ENCODE measurements at places on chromosomes 11 and 22. TPM values are rescaled to one million over a fixed set of nuclear protein-coding genes. Genes with fewer than 3 reads are reported as not detected.

The MMP27 gene
- not detected for total RNA-seq

The C22orf31 gene
- not detected for total RNA-seq

GRCh38 chr22:48268293-48268692, 1505.8 kb downstream of the TBC1D22A start:
- no peaks in the 10 kb centered on the region for H3K36me3 ChIP-seq
- no peak overlapping the region for H3K27ac ChIP-seq
- DNase-seq = no peak

- no peak overlapping the region for H3K4me3 ChIP-seq
- no peaks in the 10 kb centered on the region for H3K36me3 ChIP-seq
- H3K4me1 ChIP-seq = no peaks in the 10 kb centered on the region
- DNase-seq = no peak
These were observed 4.8 kb upstream of the POU2F3 start for GRCh38 chr11:120235024-120235628.

GRCh38 chr22:43300891-43301676, 42.1 kb downstream of the SCUBE1 start:
- no peaks in the 10 kb centered on the region for H3K4me1 ChIP-seq
- no peak overlapping the region for H3K27ac ChIP-seq
- no peaks in the 10 kb centered on the region for H3K36me3 ChIP-seq
- H3K4me3 ChIP-seq = no peak overlapping the region

DNA sequence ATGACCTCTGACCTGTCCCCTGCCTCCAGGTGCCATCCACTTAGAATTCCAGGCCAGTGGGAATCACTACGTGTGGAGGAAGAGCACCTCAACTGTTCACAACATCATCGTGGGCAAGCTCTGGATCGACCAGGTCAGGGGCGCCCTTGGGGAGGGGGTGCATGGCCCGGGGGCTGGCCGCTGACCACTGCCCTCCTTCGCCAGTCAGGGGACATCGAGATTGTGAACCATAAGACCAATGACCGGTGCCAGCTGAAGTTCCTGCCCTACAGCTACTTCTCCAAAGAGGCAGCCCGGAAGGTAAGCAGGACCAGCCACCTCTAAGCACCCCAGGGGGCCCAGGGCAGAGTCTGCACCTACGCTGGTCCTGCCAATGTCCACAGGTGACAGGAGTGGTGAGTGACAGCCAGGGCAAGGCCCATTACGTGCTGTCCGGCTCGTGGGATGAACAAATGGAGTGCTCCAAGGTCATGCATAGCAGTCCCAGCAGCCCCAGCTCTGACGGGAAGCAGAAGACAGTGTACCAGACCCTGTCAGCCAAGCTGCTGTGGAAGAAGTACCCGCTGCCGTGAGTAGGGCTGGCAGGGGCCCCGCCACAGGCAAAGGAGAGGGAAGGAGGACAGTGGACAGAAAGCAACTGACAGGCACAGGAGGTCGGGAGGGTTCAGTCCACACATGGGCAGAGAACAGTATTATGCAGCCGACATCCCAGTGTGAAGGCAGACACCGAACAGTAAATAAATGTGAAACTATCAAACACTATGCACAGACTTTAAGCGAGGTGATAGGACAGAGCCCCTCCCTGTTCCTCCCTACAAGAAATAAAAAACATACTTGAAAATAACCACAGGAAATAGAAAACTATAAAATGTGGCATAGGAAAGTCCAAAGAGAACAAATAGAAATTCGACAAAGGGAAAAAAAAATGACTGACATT, 74.9 kb downstream of the MORC2 start:
- H3K27ac ChIP-seq = no peak overlapping the region
- no peaks in the 10 kb centered on the region for H3K27me3 ChIP-seq
- DNase-seq = no peak

GRCh38 chr22:34798605-34799004, 267.4 kb upstream of the ISX start:
- H3K36me3 ChIP-seq = no peaks in the 10 kb centered on the region
- H3K27me3 ChIP-seq = no peaks in the 10 kb centered on the region
- H3K4me3 ChIP-seq = no peak overlapping the region
- H3K4me1 ChIP-seq = no peaks in the 10 kb centered on the region

- no peak for DNase-seq
- peaks cover 4% of the 10 kb centered on the region for H3K4me1 ChIP-seq
- H3K27me3 ChIP-seq = peaks cover 15% of the 10 kb centered on the region
These were observed 2.1 kb downstream of the ADAMTS8 start for GRCh38 chr11:130426223-130426836.

DNA sequence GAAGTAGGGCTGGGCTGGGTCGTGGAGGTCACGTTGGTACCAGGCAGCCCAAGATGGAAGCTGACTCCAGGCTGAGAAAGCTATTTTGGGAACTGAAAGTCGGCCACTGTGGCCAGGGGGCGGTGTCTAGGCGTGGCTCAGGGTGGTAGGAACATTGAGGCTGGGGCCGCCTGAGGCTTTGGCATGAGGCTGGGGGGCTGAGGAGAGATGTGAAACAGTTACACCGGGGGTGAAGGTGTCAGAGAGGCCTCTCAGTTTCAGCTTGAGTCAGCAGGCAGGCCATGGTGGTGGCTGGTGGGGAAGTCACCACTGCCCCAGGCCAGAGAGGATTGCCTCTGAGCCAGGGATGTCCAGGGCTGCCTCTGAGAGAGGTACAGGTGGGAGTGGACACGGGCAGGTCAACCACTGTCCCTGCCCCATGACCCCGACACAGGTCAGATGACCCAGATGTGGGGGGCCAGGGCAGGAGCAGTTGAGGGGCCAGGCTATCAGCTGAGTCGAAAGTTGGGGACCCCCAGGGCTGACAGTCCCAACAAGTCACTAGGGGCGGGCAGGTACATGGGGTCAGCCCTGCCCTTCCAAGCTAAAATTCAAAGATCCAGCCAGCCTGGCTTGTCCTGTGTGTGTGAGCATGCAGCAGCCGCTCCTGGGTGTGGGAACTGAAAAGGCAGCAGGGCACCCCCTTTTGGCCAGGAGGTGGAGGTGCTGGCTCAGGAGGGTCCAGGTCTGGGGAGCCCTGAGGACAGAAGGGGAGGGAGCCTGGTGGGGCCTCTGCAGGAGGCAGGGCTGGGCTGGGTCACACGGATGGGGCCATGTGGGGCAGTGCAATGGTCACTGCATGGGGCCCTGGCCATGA, 7.2 kb downstream of the KCNK7 start:
- H3K36me3 ChIP-seq = peaks cover 21% of the 10 kb centered on the region
- peak overlapping the region; percentile 60 for H3K27ac ChIP-seq
- H3K27me3 ChIP-seq = no peaks in the 10 kb centered on the region
- no peak overlapping the region for H3K4me3 ChIP-seq
- peak; percentile 62 for DNase-seq
- H3K4me1 ChIP-seq = peaks cover 19% of the 10 kb centered on the region

- no peaks in the 10 kb centered on the region for H3K36me3 ChIP-seq
- H3K27me3 ChIP-seq = peaks cover 40% of the 10 kb centered on the region
- peak overlapping the region; percentile 24 for H3K4me3 ChIP-seq
These were observed 952 bp downstream of the YAP1 start for GRCh38 chr11:102111011-102111786.

- H3K4me1 ChIP-seq = no peaks in the 10 kb centered on the region
- no peak overlapping the region for H3K27ac ChIP-seq
- no peak overlapping the region for H3K4me3 ChIP-seq
- no peak for DNase-seq
These were observed 41.5 kb downstream of the DHCR7 start for GRCh38 chr11:71406681-71407080.

DNA sequence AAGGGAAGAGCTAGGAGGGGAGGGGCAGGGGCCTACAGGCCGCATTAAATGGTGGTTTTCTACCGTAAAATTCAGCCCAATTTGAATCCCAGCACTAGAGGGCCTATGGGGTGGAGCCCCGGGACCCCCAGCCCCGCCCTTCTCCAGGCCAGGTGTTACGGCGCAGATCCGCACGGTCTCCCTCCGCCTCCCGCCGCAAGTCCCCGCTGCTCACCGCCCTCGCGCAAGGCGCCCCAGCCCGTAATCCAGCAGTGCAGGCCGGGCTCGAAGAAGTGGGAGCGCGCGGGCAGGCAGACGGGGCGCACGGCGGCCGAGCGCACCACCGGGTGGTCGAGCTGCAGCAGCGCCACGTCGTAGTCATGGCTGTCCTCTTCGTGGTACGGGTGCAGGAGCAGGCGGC, 17.3 kb downstream of the KCTD17 start:
- no peaks in the 10 kb centered on the region for H3K27me3 ChIP-seq
- no peak overlapping the region for H3K27ac ChIP-seq
- H3K4me3 ChIP-seq = no peak overlapping the region
- no peaks in the 10 kb centered on the region for H3K4me1 ChIP-seq
- no peak for DNase-seq

Data from CD4-positive, CD25-positive, alpha-beta regulatory T cell (primary cell).